ENCODE measurements at places on chromosomes 2 and 18.

DNA sequence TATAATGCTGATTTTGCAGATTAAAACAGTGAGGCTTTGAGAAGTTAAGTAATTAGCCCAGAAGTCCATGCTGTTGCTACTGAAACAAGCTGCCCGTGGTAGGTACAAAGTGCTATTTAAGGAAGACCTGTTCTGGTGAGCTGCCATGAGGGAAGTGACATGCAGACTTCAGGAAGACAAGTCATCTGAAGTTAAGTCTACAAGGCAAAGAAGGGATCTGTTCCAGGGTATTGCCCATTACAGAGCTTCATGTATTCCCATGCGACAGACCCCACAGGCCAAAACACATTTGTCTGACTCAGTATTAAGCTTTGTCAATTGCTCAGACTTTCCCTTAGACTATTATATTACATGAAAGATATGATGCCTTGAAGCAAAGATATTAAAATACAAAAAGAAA lies 520.8 kb downstream of the FBXO15 start:
- no peak for DNase-seq

DNA sequence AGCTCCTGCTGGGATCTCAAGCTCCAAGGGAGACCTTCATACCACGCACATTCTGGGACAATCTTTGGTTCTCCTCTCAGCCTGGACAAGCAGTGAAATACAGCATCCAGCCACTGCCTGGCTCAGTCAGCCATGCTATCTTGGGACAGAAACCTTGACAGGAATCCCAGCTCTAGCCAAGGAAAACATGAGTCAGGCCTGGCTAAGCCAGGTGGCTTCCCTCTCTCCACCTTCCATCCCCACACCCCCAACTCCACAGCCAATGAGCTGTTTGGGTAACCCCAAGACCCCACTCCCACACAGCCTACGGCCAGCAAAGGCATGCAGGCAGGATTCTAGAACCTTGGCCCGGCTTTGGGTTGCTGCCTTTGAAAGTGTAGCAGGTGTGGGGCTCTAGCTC lies 64.9 kb downstream of the MCFD2 start:
- DNase-seq = no peak

GRCh38 chr18:22026889-22027288 lies 142.5 kb upstream of the GATA6 start:
- DNase-seq = no peak

- no peak for DNase-seq
These were observed 56.0 kb upstream of the MEX3C start for GRCh38 chr18:51253476-51253875.

DNA sequence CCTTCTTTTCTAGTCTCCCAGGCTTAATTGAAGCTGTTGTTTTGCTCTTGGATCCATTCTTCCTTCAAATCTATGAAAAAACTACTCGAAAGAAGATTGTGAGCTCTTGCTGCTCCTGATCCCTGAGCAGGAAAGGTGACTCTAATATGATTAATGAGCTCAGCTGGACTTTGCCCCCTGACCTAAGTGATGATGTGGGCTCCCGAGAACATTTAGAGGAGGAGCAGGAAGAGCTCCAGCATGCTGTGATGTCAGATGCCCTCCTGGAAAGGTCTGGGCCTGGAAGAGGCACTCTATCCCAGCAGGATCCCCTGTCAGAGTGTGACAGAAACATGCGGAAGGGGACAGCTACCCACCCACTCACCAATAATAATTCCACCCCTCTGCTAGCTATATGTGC lies 117.9 kb upstream of the PELI1 start:
- DNase-seq = no peak

GRCh38 chr18:8706791-8707555 lies 1.6 kb downstream of the MTCL1 start:
- DNase-seq = no peak

- no peak for DNase-seq
These were observed 64.3 kb downstream of the ACKR3 start for GRCh38 chr2:236633775-236634560.

- no peak for DNase-seq
These were observed 61.3 kb downstream of the NUP35 start for GRCh38 chr2:183185534-183185933.

DNA sequence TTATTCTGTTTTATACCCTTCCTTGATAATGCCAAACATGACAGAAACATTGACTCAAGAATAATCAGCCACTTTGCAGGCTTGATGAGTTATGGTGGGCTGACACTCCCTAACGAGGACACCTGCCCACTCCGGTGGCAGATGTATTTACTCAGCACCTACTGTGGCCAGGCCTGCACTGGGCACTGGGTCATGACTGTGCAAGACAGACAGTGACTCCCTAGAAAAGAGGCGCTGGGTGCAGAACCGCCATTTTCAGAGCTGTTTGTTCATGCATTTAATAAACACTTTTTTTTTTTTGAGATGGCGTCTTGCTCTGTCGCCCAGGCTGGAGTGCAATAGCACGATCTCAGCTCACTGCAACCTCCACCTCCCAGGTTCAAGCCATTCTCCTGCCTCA lies 32.5 kb downstream of the SNED1 start:
- DNase-seq = no peak

- DNase-seq = no peak
These were observed 76.7 kb upstream of the SALL3 start for GRCh38 chr18:78902795-78903435.

- no peak for DNase-seq
These were observed 60.4 kb downstream of the GALNT1 start for GRCh38 chr18:35641916-35642315.

- DNase-seq = no peak
These were observed 60.6 kb downstream of the MTCL1 start for GRCh38 chr18:8765783-8766463.

- no peak for DNase-seq
These were observed 16.9 kb upstream of the ILKAP start for GRCh38 chr2:238220274-238220891.
